ENCODE measurements at places on chromosomes 1 and 21. TPM values are rescaled to one million over a fixed set of nuclear protein-coding genes. Genes with fewer than 3 reads are reported as not detected.

The HSD3B1 gene
- total RNA-seq = not detected

The ACKR1 gene
- not detected for total RNA-seq

The PRR9 gene
- not detected for total RNA-seq

The SLC30A1 gene
- 9.0 TPM for total RNA-seq

The ENAH gene
- 0.33 TPM for total RNA-seq

The SIPA1L2 gene
- total RNA-seq = 3.1 TPM

The NTMT2 gene
- total RNA-seq = not detected

GRCh38 chr21:46153247-46154154 is 1.9 kb downstream of the FTCD start:
- no peaks in the 10 kb centered on the region for H3K36me3 ChIP-seq
- H3K4me1 ChIP-seq = no peaks in the 10 kb centered on the region
- H3K27me3 ChIP-seq = no peaks in the 10 kb centered on the region
- no peak overlapping the region for H3K4me3 ChIP-seq
- H3K27ac ChIP-seq = no peak overlapping the region

GRCh38 chr1:87325982-87326738 is 2.5 kb upstream of the LMO4 start:
- DNase-seq = peak; percentile 89
- H3K36me3 ChIP-seq = no peaks in the 10 kb centered on the region
- peaks cover 17% of the 10 kb centered on the region for H3K27me3 ChIP-seq
- H3K4me3 ChIP-seq = no peak overlapping the region
- peaks cover 16% of the 10 kb centered on the region for H3K4me1 ChIP-seq

GRCh38 chr1:53470584-53470983 is 11.4 kb downstream of the DMRTB1 start:
- no peaks in the 10 kb centered on the region for H3K4me1 ChIP-seq
- no peak overlapping the region for H3K27ac ChIP-seq
- H3K4me3 ChIP-seq = no peak overlapping the region
- no peak for DNase-seq
- H3K27me3 ChIP-seq = no peaks in the 10 kb centered on the region
- no peaks in the 10 kb centered on the region for H3K36me3 ChIP-seq

DNA sequence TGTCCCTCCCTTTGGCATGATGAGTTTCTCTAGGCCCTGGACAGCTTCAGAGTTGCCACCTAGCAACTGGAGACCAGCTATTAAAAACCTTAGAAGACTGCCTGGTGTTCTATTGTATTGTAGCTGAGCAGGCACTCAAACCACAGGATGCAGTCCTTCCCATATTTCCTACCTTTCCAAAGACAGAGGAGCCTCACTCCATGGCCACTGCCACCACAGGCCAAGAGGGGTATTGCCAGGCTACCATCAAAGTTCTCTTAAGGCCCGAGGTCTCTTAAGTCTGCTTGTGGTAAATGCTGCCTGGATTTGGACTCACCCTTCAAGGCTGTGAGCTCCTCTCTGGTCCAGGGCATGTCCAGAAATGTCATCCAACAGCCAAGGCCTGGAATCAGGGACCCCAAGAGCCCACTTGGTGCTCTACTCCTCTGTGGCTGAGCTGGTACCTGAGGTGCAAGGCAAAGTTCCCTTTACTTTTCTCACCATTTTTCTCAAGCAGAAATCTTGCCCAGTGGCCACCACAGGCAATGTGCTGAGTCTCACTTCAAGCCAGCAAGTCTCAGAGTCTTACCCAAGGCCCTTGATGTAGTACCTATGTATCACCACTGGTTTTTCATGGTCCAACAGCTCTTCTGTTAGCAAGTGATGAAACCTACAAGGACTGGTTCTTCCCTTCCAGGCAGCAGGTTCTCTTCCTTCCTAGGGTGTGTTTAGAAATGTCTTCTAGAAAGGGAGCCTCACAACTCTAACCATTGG is 269.4 kb downstream of the AMY1C start:
- H3K4me3 ChIP-seq = no peak overlapping the region
- no peaks in the 10 kb centered on the region for H3K36me3 ChIP-seq
- H3K27ac ChIP-seq = no peak overlapping the region
- H3K4me1 ChIP-seq = no peaks in the 10 kb centered on the region

DNA sequence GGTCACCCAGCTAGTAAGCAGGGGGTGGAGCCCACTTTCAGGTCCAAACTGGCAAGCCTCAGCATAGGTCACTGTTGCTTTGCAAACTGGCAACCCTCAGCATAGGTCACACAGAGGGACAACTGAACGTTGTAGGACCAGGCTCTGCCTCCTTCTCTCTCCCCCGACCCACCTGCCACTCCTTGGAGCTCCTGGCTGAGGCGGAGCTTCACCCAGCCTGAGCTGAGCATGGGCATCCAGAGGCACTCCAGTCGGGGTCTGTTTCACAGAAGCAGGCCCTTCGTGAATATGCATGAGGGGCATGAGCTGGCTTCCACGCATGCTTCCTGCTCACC is 24.2 kb downstream of the CAPZB start:
- peaks cover 30% of the 10 kb centered on the region for H3K36me3 ChIP-seq
- no peaks in the 10 kb centered on the region for H3K27me3 ChIP-seq
- peaks cover 76% of the 10 kb centered on the region for H3K4me1 ChIP-seq

DNA sequence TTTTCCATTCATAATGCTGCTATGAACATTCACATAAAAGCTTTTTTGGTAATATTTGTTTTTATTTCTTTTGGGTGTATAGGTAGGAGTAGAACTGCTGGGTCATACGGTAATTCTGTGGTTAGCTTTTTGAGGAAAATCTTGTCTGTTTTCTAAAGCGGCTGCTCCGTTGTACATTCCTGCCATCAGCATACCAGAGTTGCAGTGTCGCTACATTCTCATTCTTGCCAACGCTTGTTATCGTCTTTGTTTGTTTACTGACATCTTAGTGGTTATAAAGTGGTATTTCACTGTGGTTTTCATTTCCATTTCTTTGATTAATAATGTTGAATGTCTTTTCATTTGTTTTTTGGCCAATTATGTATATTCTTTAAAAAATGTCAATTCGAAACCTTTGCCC is 469.8 kb upstream of the ZP4 start:
- H3K27me3 ChIP-seq = no peaks in the 10 kb centered on the region
- H3K4me3 ChIP-seq = no peak overlapping the region
- no peak overlapping the region for H3K27ac ChIP-seq
- no peaks in the 10 kb centered on the region for H3K4me1 ChIP-seq

DNA sequence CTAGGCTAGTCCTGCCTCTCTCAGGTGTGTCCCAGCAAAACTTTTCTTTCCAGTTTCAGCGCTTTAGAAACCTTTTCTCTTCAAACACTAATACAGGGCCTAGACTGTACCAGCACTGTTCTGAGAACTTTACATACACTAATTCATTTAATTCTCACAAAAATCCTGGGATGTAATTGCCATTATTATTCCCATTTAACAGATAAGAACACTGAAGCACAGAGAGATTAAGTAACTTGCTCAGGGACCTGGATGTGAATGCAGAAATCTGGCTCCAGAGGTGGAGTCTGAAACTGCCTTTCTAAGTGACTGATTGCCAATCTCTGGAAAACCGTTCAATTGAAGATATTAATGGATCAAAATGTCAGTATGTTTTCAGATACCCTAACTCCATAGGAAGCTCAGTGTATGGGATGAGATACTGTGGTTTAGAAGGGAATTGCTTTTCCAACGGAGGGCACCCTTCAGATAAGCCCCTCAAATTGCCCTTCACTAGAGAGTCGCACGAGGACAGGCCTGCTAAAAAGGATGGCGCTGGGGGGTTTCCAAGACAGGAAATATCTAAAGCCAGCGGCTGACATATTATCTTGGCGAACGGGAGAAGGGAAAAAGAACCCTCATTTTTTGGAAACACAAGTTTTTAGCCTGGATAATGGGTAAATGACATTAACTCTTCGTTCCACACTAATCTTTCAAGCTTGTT is 698 bp upstream of the UCK2 start:
- H3K27me3 ChIP-seq = peaks cover 17% of the 10 kb centered on the region
- H3K36me3 ChIP-seq = peaks cover 7% of the 10 kb centered on the region
- DNase-seq = no peak
- H3K27ac ChIP-seq = peak overlapping the region; percentile 82

GRCh38 chr1:201436393-201436792 is 14.9 kb upstream of the TNNI1 start:
- no peak overlapping the region for H3K4me3 ChIP-seq
- no peaks in the 10 kb centered on the region for H3K36me3 ChIP-seq
- no peak for DNase-seq
- peaks cover 27% of the 10 kb centered on the region for H3K27me3 ChIP-seq
- no peak overlapping the region for H3K27ac ChIP-seq
- H3K4me1 ChIP-seq = peaks cover 5% of the 10 kb centered on the region

DNA sequence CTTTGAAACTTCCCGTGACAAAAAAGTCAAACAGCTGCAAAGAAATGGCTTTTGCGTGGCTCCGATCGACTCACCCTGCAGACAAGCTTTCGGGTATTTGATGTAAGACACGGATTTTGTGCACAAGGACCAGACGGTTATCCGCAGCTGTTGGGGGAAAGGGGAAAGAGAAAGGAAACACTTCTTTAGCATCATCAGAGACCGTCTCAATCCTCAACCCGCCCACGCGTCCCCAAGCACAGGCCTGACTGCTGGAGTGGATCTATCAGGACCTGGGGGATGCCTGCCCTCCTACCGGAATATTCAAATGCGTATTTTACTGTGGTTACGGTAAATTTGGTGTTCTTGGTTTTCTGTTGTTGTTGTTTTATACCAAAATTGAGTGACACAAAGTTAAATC is 11.2 kb downstream of the WRAP73 start:
- H3K4me3 ChIP-seq = no peak overlapping the region
- H3K27me3 ChIP-seq = no peaks in the 10 kb centered on the region
- no peak for DNase-seq
- H3K27ac ChIP-seq = no peak overlapping the region

DNA sequence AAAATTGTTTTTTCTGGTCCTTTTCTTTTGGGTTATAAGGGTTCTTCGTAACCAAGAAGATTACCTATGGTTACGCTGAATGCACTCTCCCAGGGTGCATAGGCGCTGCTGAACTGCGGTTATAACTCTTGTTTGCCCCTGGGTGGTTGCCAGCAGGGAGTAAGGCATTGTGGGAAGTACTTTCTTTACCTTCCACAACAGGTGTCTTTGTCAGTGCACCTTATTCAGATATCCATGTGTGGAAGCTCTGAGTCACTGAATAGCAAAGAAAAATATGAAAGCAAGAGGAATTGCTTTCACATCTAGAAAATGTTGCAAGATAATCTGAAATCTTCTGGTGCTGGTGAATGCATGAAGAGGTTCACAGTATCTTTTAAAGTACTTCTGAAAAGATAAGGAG is 124.4 kb upstream of the CACYBP start:
- no peaks in the 10 kb centered on the region for H3K27me3 ChIP-seq
- no peaks in the 10 kb centered on the region for H3K36me3 ChIP-seq
- H3K4me1 ChIP-seq = peaks cover 8% of the 10 kb centered on the region

GRCh38 chr1:66633159-66633558 is 99.2 kb downstream of the SGIP1 start:
- no peak overlapping the region for H3K4me3 ChIP-seq
- peaks cover 6% of the 10 kb centered on the region for H3K27me3 ChIP-seq
- no peak overlapping the region for H3K27ac ChIP-seq
- DNase-seq = no peak
- H3K4me1 ChIP-seq = no peaks in the 10 kb centered on the region

DNA sequence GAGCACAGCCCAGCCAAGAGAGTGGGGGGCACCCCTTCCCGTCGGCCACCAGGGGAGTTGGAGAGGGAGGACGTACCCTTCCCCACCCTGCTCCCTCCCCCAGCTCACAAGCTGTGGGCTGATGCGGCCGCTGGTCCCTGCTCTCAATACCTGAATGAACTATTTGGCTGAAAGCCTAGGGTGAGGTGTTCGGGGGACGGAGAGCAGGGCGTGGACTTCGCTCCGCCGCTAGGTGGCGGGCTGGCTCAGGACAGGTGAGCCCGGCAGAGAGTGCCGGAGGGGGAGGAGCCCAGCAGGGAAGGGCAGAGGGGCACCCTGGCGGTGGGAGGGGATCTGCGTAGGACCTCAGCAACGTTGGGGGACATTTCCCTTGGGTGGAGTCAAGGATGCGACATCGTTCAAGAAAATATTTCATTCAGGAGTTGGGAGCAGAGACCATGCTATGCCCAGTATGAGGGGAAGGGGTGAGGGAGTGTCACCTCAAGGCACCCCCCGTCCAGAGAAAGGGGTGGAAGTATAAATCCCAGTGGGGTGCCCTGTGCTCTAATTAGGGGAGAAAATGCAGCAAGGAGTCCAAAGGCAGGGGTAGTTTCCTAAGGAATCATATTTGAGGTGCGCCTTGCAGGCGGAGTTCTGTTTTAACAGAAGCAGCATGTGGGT is 12.0 kb upstream of the RHBG start:
- H3K4me1 ChIP-seq = peaks cover 3% of the 10 kb centered on the region
- H3K27ac ChIP-seq = no peak overlapping the region
- H3K4me3 ChIP-seq = no peak overlapping the region
- peak; percentile 92 for DNase-seq

DNA sequence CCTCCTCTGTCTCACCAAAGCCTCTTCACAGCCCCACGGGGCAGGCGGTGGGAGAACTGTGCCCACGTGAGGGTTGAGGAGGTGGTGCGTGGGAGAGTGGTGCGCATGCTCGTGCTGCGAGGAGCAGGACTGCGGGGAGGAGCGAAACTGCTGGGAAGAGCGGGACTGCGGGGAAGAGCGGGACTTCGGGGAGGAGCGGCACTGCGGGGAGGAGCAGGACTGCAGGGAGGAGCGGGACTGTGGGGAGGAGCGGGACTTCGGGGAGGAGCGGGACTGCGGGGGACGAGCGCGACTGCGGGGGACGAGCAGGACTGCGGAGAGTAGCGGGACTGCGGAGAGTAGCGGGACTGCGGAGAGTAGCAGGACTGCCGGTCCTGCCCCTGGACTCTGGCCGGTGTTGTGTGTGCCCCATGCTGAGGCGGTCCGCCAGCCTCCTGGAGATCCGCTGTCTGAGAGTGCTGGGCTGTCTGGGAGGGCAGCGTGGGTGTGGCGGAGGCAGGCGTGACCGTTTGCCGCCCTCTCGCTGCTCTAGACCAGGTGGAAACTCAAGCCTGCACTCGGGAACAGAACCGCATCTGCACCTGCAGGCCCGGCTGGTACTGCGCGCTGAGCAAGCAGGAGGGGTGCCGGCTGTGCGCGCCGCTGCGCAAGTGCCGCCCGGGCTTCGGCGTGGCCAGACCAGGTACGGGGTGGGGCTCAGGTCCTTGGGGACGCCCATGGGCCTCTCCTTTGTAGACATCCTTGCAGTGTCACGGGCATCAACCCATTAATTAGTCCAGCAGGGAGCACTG is 24.6 kb downstream of the TNFRSF1B start:
- no peak for DNase-seq
- H3K27me3 ChIP-seq = no peaks in the 10 kb centered on the region
- H3K36me3 ChIP-seq = peaks cover 65% of the 10 kb centered on the region
- H3K27ac ChIP-seq = peak overlapping the region; percentile 51
- peaks cover 48% of the 10 kb centered on the region for H3K4me1 ChIP-seq

GRCh38 chr1:229271448-229272159 is 693 bp downstream of the RAB4A start:
- no peaks in the 10 kb centered on the region for H3K27me3 ChIP-seq
- H3K36me3 ChIP-seq = peaks cover 15% of the 10 kb centered on the region
- H3K27ac ChIP-seq = peak overlapping the region; percentile 83
- no peak for DNase-seq
- peak overlapping the region; percentile 91 for H3K4me3 ChIP-seq
